ENCODE measurements at places on chromosomes 1 and 21.

DNA sequence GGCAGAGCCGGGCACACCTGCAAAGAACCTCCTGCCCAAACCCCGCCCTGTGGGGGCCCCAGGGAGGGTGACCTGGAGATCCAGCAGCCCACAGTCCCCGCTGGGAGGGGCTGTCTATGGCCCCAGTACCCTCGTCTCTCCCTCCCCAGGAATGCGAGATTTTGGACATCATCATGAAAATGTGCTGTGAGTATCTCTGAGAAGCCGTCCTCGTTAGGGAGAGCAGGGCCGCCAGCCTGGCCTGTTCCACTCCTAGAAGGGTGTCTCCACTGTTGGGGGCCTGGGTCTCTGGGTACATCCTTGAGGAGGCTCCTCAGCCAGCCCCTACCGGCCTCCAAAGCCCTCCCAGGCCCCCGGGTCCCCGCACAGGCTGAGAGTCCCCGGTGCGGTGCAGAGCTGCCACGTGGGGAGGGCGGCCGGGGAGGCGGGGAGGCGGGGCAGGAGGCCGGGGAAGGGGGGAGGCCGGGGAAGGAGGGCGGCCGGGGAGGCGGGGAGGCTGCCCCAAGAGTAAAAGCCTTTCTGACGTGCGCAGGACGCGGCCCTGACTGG, 18.7 kb downstream of the COL6A1 start:
- DNase-seq, result no peak

- no peak for DNase-seq
Measured at GRCh38 chr1:150507912-150508864, at the start of gene ECM1. Gene ECM1 (plus strand): TSS chr1:150508109. CDS start chr1:150508210, 101 bp downstream.

DNA sequence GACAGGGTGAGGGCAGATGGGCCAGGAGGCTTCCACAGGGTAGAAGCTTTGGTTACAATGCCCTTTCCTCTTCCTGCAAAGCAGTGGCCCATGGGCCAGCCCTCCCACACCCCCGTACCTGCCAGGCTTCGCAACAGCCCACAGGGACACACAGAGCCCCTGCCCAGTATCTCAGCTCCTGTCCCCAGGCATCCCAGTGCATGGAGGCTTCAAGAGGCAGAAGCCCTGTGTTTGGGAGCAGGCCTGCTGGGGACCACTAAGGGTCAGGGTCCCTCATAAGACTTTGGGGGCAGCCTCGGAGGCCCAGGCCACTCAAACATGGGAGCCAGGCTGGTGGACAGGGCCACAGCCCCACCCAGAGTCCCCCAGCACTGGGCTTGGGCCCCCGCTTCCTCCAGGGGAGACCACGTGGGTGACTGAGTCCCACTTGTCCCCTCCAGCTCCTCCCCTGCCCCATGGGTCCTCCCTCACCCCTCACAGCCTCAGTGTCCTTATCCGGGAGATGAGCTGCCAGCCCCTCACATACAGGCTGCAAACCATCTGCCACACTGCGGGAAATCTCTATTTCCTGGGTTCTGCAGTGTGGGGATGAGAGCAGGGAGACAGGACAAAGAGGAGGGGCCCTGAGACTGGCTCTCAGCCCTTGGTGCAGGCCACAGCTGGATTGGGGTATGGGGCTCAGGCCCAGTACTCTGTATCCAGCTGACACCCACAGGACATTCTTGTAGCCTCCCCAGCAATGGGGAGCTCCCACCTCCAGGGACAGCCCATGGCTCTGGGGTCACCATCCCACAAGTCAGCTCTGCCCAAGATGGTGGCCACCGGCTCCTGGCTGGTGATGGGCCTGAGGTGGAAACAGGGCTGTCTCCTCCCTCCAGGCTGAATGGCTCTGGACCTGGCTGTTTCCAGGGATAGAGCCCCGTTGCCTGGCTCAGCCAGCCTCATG, 50.7 kb downstream of the WNT9A start:
- no peak for DNase-seq

GRCh38 chr21:31529406-31529805, 130.1 kb upstream of the SOD1 start:
- DNase-seq, result no peak

GRCh38 chr1:167128261-167129227, 34.7 kb downstream of the STYXL2 start:
- DNase-seq, result no peak

DNA sequence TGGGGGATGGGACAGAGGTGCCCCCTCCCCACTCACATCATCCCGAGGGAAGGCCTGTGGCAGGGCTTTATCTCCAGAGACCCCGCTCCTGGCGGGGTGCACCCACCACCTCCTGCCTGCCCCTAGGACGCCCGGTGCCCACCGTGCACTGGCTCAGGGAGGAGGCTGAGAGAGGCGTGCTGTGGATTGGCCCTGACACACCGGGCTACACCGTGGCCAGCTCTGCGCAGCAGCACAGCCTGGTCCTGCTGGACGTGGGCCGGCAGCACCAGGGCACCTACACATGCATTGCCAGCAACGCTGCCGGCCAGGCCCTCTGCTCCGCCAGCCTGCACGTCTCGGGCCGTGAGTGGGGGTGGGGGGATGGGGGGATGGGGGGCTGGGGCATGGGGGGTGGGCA, 71.7 kb downstream of the TRIM11 start:
- DNase-seq, result no peak

DNA sequence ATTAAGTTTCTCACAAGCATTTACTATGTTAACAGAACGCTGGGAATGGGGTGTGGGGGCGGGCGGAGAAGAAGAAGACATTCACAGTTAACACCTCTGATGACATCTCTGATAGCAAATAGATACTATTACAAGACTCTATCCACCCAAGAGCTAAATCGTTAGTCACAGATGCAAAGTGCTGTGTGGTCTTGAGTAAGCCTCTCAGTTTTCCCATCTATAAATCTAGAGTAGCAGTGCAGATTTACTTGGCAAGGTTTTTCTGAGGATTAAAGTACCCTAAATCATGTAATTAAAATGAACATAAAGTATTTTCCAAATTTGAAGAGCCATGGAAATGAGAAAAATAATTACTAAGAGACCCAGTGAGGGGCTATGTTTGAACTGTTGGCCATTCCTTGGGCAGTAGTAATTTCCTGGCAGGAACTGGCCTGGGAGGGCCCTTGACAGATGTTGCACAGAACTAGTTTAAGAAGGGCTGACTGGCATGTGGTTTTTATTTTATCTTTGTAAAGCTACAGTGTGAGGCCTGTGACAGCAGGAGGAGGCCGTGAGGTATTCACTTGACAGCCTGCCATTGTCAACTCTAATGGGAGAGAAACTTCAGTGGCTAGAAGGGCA, 58.7 kb upstream of the APOBEC4 start:
- no peak for DNase-seq

GRCh38 chr1:33326785-33327184, 5.9 kb upstream of the A3GALT2 start:
- no peak for DNase-seq

- peak; percentile 32 for DNase-seq
Measured at GRCh38 chr21:41068967-41069642, 98.9 kb upstream of the BACE2 start.
